C1 segment of cervical spinal cord (tissue), 14 donors: ENCODE measurements at places on chromosomes 6 and 20.
A peak's percentile ranks its signal among the peaks of the same experiment; 100 is the strongest.

GRCh38 chr6:45677381-45678284 lies 299.9 kb upstream of the SUPT3H start:
- peak; percentile 41 for DNase-seq

GRCh38 chr6:42989923-42990322 lies 5.6 kb downstream of the PPP2R5D start:
- DNase-seq = no peak

DNA sequence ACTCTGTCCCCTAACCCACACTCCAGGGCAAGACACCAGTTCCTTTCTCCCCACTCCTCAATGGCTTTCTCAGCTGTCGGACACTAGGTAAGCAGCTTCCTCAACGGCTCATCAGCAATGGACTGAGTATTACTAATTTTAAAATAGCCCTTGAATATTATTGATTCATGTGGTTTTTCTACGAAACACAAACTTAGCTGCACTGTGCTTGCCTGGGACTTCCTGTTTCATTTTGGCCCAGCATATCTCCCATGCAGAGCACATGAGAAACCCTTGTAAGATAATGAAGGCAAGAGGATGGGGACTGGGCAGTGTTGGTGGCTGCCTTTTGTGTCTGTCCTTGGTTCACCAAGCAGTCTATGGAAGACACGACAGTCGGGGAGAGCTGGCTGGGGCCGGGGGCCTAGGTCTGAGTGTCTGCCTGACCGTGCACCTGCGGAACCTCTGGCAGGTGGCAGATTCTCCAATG lies 48.9 kb downstream of the RNASET2 start:
- DNase-seq = no peak

- DNase-seq = peak; percentile 17
Observed at GRCh38 chr6:53492860-53493634, 51.9 kb downstream of the GCLC start.

GRCh38 chr6:47230579-47230978 lies 79.1 kb downstream of the TNFRSF21 start:
- DNase-seq = no peak

GRCh38 chr20:62374331-62375152 lies 7.4 kb upstream of the LAMA5 start:
- no peak for DNase-seq

DNA sequence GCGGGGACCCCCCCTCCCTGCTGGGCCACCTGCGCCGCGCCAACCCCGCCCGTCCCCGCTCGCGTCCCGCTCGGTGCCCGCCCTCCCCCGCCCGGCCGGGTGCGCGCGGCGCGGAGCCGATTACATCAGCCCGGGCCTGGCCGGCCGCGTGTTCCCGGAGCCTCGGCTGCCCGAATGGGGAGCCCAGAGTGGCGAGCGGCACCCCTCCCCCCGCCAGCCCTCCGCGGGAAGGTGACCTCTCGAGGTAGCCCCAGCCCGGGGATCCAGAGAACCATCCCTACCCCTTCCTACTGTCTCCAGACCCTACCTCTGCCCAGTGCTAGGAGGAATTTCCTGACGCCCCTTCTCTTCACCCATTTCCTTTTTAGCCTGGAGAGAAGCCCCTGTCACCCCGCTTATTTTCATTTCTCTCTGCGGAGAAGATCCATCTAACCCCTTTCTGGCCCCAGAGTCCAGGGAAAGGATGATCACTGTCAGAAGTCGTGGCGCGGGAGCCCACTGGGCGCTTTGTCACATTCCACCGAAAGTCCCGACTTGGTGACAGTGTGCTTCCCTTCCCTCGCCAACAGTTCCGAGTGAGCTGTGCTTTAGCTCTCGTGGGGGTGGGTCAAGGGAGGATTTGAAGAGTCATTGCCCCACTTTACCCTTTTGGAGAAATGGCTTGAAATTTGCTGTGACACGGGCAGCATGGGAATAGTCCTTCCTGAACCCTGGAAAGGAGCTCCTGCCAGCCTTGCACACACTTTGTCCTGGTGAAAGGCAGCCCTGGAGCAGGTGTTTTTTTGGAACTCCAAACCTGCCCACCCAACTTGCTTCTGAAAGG lies 2.1 kb downstream of the VEGFA start:
- DNase-seq = peak; percentile 62

DNA sequence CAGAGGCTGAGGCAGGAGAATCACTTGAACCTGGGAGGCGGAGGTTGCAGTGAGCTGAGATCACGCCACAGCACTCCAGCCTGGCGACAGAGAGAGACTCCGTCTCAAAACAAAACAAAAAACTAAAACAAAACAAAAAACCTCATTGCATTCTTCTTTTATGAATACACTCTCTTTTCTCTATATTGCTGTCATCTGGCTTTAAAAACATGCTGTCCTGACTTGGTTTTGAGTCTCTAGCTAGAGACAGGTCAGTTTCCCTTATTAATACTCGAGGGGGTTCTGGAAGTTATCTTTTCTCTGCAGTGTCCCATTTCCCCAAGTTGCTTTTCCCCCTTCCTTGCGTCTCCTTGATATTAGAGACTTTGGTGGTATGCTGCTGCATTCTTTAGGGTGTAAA lies 50.9 kb downstream of the RIOK1 start:
- no peak for DNase-seq

DNA sequence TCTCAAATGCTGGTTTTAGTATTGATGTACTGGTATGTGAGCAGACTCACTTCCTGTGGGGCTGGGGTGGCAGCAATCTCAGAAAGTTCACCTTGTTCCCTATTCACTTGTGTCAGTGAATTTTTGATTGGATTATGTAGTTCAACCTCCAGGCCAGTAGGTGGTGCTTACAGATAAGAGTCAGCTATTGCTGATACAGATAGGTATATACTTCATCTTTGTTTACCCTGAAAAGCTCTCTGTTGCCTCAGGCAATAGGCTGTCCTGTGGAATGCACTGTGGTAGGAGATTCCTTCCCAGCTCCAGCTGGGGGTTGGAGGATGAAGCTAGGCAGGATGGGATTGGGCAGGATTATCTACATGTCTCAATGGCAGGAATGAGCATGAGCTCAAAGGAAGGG lies 851.2 kb upstream of the EYS start:
- DNase-seq = no peak

GRCh38 chr20:42945234-42945994 lies 244.3 kb downstream of the PTPRT start:
- no peak for DNase-seq

- no peak for DNase-seq
Observed at GRCh38 chr20:53609491-53610445, 16.1 kb upstream of the ZNF217 start.

GRCh38 chr6:134223796-134224420 lies 94.0 kb downstream of the SGK1 start:
- DNase-seq = no peak

DNA sequence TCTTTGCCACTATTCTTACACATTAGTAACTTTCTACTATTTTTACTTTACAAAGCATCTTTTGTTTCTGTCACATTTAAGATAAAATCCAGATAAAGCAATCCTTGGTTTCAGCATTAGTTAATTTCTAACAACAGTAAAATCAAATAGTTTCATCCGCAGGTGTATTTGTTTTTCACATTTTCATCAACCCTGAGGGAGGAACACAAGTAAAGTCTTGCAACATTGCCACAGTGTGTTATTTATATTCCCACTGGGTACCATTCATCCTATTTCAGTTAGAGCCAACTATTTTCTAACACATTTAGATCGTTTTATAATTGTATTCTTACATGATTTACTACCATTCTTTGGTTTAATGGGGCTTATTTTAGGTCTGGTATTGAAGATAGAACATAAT lies 908.7 kb upstream of the CITED2 start:
- DNase-seq = no peak

GRCh38 chr20:43949741-43950618 lies 35.3 kb downstream of the TOX2 start:
- no peak for DNase-seq

GRCh38 chr6:154993026-154993425 lies 2.1 kb upstream of the TIAM2 start:
- DNase-seq = no peak

DNA sequence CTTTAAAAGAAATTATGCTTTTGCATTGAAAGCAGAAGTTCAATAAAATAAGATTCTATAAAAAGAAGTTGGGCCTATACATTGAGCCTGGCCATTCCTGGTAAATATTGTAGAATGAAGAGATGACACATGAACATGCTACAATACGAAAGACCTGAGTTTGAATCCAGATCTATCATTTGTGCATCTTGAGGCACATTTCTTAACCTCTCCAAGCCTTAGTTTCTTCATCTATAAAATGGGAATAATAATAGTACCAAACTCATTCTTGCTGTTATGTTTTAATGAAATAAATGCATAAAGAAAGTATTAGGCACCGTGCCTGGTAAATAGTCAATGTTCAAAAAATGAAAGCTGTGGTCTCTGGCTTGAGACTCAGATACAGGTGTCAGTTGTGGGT lies 76.9 kb upstream of the PHACTR2 start:
- DNase-seq = no peak

- DNase-seq = no peak
Observed at GRCh38 chr6:3926150-3926482, 76.9 kb downstream of the FAM50B start.

GRCh38 chr20:63126876-63127699 lies 88.8 kb downstream of the YTHDF1 start:
- DNase-seq = no peak

GRCh38 chr6:19394687-19395086 lies 442.5 kb upstream of the ID4 start:
- DNase-seq = no peak

DNA sequence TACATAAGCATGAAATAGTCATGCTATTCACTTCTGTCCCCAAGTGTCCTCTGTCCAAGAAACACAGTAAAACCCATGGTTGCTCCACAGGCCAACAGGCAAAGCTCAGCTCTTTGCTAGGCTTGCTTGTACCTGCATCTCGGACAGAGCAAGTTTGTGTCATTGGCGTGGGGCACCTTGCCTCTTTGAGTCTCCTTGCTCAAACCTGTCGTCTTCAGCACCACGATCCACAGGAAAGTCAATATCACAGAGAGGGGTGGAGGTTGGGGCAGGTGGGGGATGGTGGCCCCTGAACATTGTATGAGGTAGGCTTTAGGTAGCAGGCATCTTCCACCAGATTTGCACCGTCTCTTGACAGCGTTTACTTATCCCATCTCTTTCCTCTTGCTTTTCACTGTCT lies 4.1 kb upstream of the TMEM14B start:
- DNase-seq = no peak

DNA sequence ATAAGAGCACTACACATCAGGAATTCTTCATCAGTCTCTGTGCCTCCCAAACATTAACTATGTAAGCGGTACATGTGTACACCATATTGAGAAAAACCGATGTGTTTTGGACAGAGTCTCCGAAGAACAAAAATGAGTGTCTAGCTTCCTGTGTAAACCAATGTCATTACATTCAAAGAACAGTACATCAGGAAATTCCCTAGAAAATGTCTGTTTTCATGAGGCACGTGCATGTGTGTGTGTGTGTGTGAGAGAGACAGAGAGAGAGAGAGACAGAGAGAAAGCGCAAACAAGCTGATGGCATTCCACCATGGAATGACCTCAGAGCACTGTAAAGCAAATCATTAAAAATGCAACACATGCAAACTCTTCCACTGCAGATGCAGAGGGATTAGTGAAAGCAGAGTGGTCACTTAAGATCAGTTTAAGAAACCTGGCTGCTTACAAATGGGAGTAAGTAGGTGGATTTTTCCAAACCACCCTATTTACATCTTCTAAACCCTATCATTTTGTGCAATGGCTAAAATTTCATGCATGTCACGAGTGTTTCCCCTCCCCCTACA lies 133.9 kb downstream of the HIVEP2 start:
- no peak for DNase-seq

- no peak for DNase-seq
Observed at GRCh38 chr6:150005761-150006651, 19.3 kb downstream of the RAET1L start.

DNA sequence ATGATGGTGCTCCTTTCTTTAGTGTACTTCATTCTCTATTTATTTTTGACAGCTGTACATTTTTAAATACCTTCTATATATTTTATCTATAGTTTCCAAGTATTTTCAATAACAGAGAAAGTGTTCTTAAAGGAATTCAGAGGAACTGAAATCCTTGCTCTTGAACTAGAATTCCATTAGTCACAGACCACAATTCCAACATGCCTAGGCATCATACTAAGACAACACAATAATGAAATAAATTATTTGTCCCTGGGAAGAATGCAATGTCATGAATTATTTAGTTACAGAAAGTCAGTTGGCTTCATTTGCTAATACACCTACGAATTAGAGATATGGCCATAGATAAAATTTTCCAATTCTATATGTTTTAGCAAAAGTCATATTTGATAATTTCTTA lies 671.2 kb downstream of the EPHA7 start:
- DNase-seq = no peak

GRCh38 chr20:14881518-14881917 lies 544.1 kb upstream of the FLRT3 start:
- no peak for DNase-seq

DNA sequence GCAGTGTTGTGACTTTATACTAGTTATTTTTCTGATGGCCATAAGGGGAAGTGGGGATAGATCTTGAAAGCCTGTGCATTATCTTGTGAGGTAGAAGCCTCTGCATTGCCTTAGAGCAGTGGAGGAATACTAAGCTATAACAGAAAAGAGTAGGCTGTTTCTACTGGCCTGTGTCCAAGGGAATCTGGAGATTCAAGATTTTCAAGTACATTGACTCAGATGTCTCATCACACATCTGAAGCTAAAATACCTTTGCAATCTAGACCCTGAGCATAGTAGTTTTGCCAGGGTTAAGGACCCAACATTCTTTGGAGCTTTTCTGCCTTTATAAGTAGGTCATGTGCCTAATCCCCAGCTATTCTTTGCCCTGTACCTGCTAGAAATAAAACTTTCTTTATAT lies 272.3 kb downstream of the TENT5A start:
- no peak for DNase-seq

GRCh38 chr6:113363048-113363798 lies 493.9 kb upstream of the MARCKS start:
- DNase-seq = no peak

DNA sequence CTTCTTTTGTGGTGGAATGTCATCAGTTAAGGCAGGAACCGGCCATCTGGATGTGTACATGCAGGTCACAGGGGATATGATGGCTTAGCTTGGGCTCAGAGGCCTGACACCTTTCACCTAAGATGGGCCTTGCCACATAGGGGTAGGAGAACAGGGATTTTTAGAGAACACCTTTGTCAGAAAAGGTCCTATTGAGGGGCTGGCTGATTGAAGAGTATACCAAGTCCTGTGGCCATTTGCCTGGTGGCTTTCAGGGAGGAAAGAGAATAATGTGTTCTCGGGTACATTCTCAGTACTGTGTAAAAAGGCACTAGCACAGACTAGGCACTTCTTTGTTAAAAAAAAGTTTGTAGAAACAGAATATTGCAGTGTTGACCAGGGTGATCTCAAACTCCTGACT lies 26.4 kb downstream of the GMPR start:
- DNase-seq = no peak

- no peak for DNase-seq
Observed at GRCh38 chr6:35173044-35173426, 31.9 kb upstream of the TCP11 start.

DNA sequence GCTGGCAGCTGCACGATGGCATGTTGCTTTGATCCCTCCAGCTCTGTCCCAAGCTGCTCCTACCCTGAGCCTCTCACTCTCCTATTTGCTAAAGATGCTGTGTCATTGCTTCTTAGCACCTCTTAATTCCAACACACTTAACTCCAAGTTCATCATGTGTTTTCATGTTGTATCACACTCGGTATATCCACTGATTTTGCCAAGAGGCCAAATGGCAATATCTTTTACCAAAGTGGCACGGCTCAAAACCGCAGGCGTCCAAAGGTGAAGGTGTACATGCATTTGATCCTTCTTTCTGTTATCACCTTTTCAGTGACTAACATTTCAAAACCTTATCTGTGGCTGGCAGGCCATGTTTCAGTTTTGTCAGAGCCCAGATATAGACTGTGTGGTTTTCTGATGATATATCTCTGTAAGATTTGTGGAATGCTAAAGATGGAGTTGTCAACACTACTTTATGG lies 217.0 kb downstream of the TBX18 start:
- DNase-seq = no peak
